ENCODE measurements at places on chromosomes 11 and 22.

- DNase-seq = no peak
These were observed 15.9 kb downstream of the TTLL12 start for GRCh38 chr22:43171019-43171491.

GRCh38 chr11:61158691-61159381, 2.4 kb downstream of the VPS37C start:
- DNase-seq = no peak

- peak; percentile 43 for DNase-seq
These were observed 14.6 kb upstream of the NRGN start for GRCh38 chr11:124724979-124725718.

GRCh38 chr11:119417726-119418540, 5.0 kb downstream of the THY1 start:
- DNase-seq = no peak

DNA sequence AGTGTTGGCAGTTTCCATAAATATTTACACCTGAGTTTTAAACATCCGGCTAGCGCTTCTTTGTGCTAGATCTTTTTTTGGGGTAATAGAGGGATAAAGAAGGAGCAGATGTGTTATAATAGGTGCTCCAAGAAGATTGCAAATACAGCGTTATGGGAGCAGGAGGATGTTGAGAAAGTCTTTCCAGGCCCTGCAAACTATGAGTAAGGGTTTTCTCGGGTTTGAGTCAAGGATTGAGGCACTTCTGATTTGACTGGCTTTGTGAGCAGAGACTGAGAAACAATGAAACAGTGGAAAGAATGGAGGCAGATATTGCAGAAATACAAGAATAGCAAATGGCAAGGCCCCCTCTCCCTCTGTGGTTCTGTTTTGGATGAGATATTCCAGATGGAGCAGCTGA, 155.0 kb upstream of the TIMP3 start:
- no peak for DNase-seq

- DNase-seq = peak; percentile 73
These were observed 50.0 kb downstream of the C11orf58 start for GRCh38 chr11:16788141-16789062.

GRCh38 chr22:45413368-45414211, at the start of the genes RIBC2 and SMC1B:
RIBC2 (plus strand) TSS chr22:45413693; CDS start chr22:45413887, 194 bp downstream.
SMC1B (minus strand) TSS chr22:45413599; CDS start chr22:45413567, 32 bp downstream.
- DNase-seq = peak; percentile 98

GRCh38 chr22:36328635-36329253, 59.0 kb downstream of the MYH9 start:
- DNase-seq = no peak

DNA sequence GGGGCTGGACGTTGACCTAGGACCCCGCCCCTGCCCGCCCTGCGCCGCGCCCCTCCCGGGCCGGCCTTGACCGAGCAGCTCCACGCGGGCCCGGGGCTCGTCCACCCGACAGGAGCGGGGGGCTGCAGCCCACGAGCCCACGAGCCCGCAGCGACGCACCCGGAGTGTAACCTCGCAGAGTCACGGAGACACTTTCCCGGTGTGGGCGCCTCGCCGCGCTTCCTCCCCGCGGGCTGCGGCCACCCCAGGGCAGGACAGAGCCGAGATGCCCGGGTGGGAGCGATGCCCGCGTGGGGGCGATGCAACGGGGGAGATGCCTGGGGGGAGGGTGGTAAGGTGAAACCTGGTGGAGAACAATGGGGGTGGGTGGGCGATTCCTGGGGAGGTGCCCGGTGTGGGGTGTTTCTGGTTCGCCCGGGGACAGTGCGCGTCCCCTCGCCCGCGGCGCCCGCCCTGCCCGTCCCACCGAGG, 4.9 kb upstream of the ZBED4 start:
- DNase-seq = no peak

DNA sequence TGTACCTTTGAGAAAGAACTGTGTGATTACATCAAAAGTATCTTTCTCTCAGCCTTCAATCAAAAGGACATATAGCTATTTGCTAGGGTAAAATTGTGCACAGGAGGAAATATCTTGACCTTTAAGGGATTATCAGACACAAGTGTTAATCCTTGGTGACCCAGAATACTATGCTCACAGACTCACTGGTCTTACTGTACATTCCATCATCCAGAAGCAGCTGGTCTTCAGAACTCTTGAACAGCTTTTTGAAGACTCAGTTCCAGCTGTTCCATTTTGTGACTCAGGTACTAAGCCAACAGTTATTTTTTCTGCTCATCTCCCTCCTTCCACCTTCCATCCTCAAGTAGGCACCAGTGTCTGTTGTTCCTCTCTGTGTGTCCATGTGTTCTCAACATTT, 19.8 kb downstream of the ZBED5 start:
- no peak for DNase-seq

DNA sequence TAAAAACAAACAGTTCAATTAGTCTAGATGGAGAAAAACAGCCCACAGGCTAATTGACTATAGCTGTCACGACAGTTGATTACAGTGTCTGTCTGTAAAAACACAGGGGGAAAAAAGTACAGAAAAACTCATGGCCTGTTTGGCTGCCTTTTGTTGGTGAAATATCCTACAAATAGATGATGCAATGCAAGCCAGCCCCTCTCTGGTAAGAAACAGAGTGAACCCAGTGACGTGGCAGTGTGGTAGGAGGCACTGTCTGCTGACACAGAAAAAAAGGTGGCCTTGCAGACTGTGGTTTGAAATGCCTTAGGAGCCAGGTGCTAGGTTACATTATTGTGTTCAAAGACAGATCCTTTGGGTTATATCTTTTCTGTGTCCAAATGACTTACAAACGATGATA, 431.4 kb upstream of the CCDC90B start:
- peak; percentile 62 for DNase-seq

DNA sequence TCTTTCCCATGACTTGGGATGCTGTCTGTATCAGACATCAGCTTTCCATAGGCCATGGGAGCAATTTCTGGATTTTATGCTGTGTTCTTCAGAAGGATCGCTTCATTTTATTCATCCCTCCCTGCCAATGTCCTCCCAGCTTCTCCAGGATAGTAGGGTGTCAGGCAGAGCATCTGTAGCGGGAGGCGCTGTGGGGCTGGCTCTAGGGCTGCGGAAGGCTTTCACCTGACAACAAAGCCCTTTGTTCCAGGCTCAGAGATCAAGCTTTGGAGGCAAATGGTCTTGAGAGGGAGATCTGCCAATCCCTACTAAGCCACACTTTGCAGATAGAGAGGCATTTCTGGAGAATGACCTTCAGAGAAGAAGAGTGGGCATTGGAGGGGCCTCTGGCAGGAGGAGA, 29.5 kb upstream of the FTH1 start:
- no peak for DNase-seq

DNA sequence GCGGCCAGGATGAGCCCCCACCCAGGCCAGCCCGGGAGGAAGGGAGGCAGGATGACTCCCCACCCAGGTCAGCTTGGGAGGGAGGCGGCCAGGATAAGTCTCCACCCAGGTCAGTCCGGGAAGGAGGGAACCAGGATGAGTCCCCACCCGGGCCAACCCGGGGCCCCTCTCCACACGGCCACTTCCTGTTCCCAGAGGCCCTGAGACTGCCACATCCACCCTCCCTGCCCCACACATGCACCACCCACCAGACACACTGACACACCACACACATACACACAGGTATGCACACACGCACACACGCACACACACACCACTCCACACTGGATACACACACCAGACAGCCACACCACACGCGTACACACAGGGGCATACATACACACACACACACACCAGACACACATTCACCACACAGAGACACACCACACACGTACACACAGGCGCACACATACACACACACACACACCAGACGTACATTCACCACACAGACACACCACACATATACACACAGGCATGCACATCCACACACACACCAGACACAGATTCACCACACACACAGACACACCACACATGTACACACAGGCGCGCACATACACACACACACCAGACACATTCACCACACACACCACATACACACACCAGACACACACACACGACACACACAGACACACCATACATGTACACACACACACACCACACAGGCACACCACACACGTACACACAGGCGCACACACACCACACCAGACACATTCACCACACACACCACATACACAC, 84.9 kb upstream of the PRR5 start:
- no peak for DNase-seq

- DNase-seq = no peak
These were observed 39.6 kb downstream of the NARS2 start for GRCh38 chr11:78535027-78535426.

GRCh38 chr11:87307101-87307500, 269.4 kb downstream of the TMEM135 start:
- DNase-seq = no peak

DNA sequence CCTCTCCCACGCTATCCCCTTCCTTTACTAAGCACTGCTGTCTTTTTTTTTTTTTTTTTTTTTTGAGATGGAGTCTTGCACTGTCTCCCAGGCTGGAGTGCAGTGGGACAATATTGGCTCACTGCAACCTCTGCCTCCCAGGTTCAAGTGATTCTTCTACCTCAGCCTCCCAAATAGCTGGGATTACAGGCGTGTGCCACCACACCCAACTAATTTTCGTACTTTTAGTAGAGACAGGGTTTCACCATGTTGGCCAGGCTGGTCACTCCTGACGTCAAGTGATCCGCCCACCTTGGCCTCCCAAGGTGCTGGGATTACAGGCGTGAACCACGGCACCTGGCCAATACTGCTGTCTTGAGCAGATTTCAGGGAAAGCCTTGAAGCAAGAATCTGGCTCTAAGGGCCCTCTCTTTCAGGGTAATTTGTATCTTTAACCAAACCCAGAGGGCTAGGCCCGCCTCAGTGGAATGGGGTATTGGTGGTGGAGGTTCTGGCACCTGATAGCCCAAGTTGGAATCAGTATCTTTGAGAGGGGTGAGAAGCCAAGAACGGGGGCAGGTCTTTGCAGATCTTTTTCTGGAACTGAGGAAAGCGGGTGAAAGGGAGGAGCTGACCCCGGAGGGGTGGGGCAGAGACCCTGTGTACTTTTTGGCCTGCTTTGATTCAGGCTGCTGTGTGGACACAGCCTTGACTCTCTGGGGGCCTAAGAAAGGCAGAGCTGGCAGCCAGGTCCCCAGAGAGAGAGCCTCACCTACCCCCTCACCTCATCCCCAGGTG, 37.0 kb downstream of the TRIOBP start:
- DNase-seq = no peak

GRCh38 chr11:34331736-34332135, 26.1 kb downstream of the ABTB2 start:
- peak; percentile 65 for DNase-seq

DNA sequence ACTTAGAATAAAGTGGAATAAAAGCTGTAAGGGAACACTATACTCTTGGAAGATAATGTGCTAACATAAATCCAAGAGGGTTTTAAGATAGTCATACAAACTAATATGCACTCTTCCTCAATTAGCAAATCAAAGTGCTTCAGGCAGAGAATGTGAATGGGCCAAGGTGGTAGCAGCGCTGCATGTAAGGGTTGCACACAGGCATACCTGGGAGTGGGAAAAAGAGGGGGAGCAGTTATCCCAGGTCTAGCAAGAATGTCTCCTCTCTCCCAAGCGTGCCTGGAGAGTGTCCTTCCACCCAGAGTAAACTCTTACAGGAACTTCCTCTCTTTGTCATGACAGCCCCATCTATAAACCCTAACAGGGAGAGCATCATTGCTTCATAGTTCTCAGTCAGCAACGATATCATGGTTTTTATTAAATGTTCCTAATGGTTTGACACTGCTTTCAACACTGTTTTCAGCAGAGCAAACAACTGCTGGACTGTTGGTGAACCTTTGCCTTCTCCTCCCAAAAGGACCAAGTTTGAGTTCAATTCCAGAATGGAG, 61.6 kb downstream of the SYTL2 start:
- no peak for DNase-seq

DNA sequence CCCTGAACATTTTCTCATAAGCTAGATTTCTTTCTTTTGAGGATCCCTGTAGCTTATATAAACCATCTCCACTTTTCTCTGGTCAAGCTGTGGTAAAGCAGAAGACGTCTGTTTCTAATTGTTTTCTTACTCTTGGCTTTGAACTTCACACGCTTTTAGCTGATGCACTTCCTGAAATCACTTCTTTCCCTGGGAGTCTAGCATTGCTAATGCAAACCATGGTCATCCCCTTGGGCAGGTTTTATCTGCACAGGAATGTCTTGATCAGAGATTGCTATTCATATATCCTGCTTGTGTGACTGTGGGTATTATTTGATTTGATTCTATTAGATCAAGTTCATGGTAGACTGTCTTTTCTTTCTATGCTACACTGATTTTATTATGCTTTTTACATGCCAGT, 199.2 kb upstream of the POU2AF2 start:
- no peak for DNase-seq

- no peak for DNase-seq
These were observed 6.5 kb downstream of the RGL4 start for GRCh38 chr22:23697031-23697970.

DNA sequence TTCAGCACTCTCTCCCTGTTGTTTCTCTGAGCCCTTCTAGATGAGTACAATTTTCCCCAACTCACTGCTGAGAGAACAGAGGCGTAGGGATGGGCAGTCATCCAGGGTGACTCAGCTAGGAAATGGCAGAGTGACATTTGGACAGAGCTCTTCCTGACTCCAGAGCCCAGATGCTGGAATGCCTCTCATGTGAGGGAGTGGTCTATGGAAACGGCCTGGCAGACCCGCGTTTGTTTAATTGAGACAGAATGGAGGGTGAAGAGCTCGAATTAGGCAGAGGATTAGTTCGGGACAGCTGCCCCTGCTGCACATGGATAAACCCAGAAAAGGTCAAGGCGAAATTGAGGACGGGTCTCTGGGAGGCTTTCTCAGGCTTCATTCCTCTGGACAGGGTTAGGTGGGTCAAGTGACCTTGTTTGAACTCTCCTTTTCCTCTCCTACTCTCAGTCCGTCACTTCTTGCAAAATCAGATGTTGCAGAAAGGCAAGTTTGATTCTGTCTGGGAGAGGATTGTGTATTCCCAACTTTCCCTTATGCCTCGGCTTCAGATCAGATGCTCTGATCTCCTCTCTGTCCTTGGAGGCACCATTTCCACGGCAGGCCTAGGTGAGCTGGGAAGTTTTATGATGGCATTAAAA, 7.6 kb upstream of the LMO2 start:
- peak; percentile 24 for DNase-seq

- DNase-seq = no peak
These were observed 17.4 kb downstream of the ATP5MG start for GRCh38 chr11:118418766-118419165.

DNA sequence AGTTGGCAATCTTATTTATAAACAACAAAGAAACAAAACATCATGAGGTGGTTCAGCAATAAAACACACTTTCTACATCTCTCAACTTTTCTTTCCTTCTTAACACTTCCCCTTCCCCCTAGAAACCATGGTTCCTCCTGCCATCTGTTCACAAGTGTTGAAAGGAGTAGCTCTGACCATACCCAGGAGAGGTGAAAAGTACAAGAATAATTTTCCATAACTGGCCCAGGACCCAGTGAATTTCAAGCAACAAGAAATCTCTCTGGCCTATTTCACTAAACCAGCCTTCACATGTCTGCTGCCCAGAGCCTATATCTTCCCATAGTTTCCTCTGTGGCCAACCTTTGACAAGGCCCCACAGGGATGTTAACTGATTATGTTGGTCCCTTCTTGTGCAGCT, 98.2 kb upstream of the CEP126 start:
- DNase-seq = no peak
